Activated gamma-delta T cell treated with Interleukin-2 at 50 U/mL for 16 hours (primary cell): ENCODE measurements at places on chromosomes 5 and 9.

DNA sequence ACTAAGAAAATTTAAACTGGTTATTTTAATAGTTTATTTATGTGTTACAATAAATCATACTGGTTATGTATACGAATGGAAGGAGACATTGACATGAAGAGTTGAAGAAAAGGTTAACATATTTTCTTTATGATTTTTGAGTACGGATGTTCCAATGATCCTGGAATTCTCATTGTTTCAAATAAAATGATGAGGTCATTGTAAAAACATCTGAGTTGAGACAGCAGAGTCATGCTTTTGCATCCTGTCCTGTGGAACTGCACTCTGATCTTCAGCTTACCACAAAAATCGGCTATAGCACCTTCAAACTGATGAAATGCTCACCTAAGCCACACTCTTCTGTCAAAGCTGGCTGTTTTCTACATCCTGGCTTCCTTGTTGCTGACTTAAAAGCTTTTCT, 67.8 kb downstream of the PTCD2 start:
- no peak for DNase-seq

DNA sequence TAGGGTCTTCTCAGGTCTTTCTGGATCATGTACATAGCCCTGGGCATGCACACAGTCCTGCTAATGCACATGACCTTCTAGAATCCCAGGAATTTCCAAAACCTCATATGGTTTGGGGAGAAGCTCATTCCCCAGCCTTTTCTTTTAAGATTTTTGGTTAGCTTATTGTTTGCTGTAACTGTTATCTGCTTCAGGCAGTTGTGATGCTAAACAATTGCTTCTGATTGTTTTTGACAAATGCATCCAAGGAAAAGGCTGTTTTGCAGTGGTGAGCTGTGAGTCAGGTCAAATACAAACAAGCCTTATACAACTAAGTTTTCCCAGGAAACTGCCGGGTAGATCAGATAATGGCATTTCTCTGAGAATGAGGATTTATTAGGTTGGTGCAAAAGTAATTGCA, 32.7 kb downstream of the SMC5 start:
- no peak for DNase-seq

- DNase-seq, result no peak
Measured at GRCh38 chr5:142314606-142315005, 10.2 kb downstream of the SPRY4 start.

DNA sequence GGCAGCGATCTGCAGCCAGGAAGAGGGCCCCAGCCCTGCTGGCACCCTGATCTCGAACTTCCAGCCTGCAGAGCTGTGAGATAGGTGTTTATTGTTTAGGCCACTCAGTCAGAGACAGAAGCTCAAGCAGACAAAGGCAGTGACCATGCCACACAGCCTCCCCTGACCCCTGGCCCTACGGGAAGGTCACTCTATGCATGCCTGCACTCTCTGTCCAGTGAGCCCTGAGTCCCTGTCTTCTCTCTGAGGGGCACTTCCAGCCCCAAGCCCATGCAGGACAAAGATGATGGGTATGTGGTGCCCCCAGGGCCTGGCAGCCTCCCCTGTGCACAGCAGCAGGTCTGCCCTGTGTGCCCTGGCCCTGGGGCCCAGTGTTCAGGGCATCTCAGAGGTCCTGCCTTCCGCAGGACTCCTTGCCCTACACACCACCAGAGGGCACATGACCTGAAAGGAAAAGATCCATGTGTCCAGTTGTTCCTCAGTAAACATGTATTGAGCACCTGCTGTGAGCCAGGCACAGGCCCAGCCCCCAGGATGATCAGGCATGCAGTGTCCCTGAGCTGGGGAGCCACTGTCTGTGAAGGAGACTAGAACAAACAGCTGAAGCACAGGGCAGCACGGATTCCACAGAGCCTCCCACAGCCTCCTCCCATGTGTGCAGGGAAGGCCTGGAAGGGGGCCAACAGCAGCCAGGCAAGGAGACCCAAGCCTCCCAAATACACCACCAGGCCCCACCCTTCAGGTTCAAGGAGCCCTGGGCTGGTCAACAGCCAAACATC, 109.3 kb downstream of the ATPSCKMT start:
- DNase-seq, result no peak

GRCh38 chr9:133276923-133277322, 1.9 kb upstream of the ABO start:
- no peak for DNase-seq

- no peak for DNase-seq
Measured at GRCh38 chr5:124538931-124539330, 207.5 kb downstream of the ZNF608 start.

GRCh38 chr9:77707383-77708063, 59.4 kb upstream of the GNA14 start:
- DNase-seq, result no peak

DNA sequence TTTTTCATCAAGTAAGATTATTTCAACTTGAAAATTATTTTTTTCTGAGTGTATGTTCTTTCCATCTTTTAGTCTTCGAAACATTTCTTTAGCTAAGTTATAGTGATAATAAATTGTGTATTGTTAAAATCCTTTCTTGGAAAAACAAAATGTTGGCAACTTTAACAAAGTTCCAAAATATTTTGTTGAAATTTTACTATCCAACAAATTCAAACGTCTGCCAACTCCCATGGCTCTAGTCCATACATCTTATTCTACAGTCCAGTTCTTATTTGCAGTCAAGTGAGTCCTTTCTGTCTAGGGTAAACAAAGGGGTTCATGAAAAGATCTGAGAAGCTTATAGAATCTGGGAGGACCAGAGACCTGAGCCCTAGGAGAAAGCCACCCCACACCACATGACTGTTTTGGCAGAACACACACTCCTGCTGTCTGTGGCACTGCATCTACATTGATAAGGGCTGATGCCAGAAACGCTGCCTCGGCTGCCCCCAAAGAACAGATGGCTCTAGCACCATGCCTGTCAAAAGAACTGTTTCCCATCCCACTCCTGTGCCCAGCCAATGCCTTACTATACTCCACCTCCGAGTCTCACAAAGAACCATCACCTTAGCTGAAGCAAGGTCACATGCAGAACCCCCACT, 47.5 kb downstream of the FEM1C start:
- no peak for DNase-seq

GRCh38 chr5:169796731-169797130, 159.7 kb downstream of the DOCK2 start:
- no peak for DNase-seq

- DNase-seq, result no peak
Measured at GRCh38 chr5:89850513-89850865, 559.1 kb downstream of the CETN3 start.

DNA sequence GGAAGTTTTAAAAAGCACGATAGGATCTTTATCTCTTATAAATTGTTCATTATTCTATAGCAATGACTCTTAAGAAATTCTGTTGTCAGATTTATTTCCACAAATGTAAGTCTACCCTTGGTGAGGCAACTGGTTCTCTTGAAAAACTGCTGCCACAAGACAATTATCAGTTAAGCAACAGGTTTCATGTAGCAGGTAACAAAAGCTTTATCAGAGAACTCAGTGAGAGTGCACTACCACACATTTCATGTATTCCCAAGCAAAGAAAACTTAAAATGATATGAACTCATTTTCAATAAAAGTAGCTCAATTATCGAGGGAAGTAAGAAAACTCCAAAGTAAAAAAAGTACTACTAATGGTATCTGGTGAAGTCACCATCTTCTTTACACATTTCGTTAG, 9.4 kb downstream of the NR6A1 start:
- DNase-seq, result no peak

DNA sequence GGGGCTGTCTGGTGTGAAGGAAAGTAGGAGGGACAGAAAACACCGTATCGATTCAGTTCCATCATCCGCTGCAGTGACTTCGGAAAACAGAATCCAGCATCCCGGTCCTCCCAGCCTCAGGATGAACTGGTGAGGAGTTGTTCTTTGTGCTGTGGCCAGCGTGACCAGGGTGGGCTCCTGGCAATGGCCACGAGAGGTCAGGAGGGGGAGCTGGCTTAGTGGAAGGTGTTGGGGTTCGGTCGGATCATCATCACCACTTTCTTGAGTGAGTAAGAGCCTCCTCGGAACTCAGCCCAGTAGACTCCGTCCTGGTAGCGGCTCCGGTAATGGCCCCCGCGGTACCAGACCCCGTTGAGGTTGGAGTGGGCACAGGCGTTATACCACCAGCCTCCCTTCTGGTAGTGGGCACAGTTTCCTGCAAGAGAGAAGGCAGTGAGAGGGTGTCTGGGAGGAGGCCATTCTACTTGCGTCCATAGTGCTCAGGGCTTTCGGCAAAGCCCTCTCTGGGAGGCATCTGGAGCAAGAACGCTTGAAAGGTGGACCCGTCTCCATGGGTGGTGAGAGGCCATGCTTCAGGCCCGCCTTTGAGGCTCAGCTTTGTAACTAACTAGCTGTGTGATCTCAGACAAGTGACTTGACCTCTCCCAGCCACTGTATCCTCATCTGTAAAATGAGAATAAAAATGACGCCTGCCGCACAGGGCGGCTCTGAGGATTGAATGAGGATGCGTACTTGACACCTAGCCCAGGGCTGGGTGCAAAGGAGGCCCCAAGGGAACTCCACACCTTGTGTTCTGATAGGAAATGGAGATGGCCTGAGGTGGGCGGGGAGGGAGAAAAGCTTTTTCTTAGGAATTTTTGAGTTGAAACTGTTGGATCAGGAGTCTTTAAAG, 33.5 kb downstream of the ANGPTL2 start:
- DNase-seq, result no peak

DNA sequence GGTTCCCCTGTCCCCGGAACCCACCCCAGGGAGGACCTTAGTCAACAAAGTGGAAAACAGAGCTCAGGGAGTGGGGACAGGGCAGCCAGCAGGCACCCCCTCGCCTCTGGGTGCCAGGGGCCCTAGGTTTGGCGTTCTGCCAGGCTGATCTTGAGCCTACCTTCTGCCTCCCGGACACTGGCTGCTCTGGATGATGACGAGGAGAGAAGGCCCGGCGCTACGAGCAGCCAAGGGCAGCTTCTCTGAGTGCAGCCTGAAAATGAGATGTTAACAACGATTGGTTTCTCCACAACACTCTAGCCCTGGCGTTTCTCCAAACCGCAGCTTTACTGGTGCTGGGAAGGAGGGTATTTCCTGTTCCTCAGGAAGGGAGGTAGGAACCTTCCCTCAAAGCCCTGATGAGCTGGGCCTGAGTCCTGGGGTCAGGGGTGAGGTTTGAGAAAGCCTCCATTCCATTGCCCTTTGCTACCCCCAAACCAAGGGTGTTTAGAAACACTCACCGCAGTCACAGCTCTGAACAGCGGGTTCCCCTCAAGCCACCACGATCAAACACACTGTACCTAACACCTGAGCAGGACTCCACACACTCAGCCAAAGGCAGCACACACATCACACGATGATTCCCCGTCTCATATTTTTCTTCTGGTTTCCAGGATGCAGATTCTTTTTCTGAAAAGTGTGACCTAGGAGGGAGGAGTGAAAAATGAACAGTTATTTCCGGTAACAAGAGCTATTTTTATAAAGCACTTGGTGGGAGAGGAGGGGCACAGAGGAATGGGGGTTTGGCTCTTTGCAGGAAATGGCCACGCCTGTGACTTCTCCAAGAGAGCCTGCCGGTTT, at the start of gene STING1:
TSS of gene STING1 (minus strand) at position 709 of the 840 bp plus-strand sequence. CDS start 1,054 bp downstream, outside the sequence.
- peak; percentile 62 for DNase-seq

- DNase-seq, result no peak
Measured at GRCh38 chr5:110342683-110343082, 383.8 kb downstream of the TMEM232 start.

DNA sequence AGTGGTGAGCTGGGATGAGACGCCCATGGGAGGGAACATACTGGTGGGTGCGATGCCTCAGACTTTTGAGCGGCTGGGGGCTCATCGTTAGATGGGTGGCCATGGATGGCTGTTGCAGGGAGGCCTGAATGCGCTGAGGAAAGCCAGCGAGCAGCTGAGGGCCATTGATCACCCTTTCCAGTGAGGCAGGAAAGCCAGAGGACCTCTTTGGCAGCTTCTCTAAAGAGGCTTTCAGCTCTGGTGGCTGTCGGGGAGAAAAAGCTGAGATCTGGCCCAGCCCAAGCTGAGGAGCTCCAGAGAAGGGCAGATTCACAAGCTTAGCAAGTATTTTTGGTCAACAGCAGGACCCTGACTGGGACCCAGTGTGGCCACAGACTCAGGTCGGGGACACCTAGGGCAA, 13.3 kb upstream of the VAV2 start:
- DNase-seq, result no peak

DNA sequence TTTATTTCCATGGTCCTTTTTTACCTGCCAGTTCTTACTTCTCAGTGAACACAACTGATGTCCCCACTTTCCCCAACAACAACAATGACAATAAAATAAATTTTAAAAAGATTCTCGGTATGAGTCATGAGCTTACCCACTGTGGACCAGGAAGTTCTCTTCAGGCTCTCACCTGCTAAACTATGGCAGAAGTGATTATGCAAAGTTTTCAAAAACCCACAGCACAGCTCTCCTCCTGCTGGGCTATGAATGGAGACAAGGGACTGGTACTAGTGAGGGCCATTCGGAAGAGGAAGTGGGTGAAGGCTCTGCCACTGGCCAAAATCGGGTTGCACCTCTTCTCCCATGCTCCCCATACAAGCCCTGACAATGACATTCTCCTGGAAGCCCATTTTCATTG, 429.4 kb downstream of the PIK3R1 start:
- DNase-seq, result no peak

- no peak for DNase-seq
Measured at GRCh38 chr5:169164481-169164925, 136.4 kb downstream of the SLIT3 start.

- DNase-seq, result no peak
Measured at GRCh38 chr9:124511426-124511840, 4.2 kb upstream of the NR5A1 start.

GRCh38 chr9:84796404-84796803, 126.9 kb downstream of the NTRK2 start:
- no peak for DNase-seq

- no peak for DNase-seq
Measured at GRCh38 chr5:136192526-136193321, at the start of gene SMIM32. Gene SMIM32 (minus strand): TSS chr5:136193162. CDS start chr5:136192524, 638 bp downstream.

GRCh38 chr5:139821806-139822552, 26.4 kb downstream of the PSD2 start:
- no peak for DNase-seq

DNA sequence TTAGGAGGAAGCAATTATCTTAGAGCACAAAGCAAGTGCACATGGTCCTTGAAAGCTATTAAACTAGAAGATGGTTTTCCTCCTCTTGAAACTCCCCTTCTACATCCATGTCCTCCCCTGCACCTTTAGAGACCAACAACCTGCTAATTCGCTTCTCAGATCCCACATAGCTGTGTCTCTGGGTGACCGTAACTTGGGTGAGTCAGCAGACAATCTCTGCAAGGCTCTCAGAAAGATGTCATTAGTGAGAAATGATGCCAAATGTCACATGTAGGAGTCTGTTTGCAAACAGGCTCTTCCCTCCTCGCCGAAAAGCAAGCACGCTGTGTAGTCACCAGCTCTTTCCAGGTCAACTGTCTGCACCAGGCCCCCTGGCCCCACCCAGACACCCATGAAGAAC, 291.8 kb downstream of the SLIT3 start:
- no peak for DNase-seq

GRCh38 chr9:125659201-125659840, 47.7 kb downstream of the MAPKAP1 start:
- no peak for DNase-seq

DNA sequence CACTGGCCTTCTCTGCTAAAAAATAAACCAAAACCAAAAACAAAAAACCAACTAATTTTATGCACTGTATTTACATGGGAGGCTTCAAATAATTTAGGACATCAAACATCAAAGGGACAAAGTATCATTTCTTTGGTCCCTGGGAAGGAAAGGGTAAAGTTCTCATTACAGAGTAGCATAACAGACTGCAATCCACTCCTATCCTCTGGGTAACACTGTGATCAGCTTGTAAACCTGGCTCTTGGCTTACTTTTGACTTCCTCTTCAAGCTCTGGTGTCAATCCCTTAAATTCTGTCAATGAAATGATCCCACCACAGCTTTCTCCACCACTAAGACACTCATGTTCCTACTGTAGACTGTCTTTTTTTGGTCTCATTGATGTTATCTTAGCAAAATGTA, 69.8 kb upstream of the VCAN start:
- DNase-seq, result no peak
